ENCODE measurements at places on chromosomes 5 and 9.

GRCh38 chr9:14136646-14137370, 177.1 kb downstream of the NFIB start:
- DNase-seq = no peak

GRCh38 chr9:38042626-38043357, 26.2 kb downstream of the SHB start:
- no peak for DNase-seq

GRCh38 chr5:139814191-139814601, 18.6 kb downstream of the PSD2 start:
- no peak for DNase-seq

GRCh38 chr9:115992834-115993233, 160.8 kb upstream of the PAPPA start:
- peak; percentile 40 for DNase-seq

DNA sequence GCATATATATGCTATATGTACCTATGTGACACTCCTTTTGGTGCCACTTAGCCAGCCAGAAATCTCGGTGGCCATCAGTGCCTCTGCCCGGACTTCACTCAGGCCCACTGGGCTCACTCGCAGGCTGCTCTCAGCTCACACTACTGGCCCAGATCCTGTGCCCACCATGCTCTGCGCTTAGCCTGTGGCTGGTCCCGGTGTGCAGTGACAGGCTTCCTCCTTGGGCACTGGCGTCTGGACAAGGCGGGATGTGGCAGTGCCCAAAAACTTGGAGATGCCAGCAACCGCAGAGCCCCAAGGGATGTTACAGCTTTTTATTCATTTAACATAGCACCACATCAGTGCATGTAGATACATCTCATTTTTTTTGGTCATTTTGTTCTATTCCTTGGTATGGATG, 77.4 kb downstream of the NREP start:
- no peak for DNase-seq

- DNase-seq = no peak
Observed at GRCh38 chr9:69056191-69056815, 20.8 kb downstream of the FXN start.

All from AG08395 (cell line).